ENCODE measurements at places on chromosomes 12 and 14.

- no peak for DNase-seq
Measured at GRCh38 chr14:60163693-60164092, 1.5 kb downstream of the DHRS7 start.

GRCh38 chr14:39419272-39419671, 13.0 kb downstream of the FBXO33 start:
- DNase-seq, result no peak

- no peak for DNase-seq
Measured at GRCh38 chr14:103243764-103244737, 90.0 kb upstream of the EIF5 start.

DNA sequence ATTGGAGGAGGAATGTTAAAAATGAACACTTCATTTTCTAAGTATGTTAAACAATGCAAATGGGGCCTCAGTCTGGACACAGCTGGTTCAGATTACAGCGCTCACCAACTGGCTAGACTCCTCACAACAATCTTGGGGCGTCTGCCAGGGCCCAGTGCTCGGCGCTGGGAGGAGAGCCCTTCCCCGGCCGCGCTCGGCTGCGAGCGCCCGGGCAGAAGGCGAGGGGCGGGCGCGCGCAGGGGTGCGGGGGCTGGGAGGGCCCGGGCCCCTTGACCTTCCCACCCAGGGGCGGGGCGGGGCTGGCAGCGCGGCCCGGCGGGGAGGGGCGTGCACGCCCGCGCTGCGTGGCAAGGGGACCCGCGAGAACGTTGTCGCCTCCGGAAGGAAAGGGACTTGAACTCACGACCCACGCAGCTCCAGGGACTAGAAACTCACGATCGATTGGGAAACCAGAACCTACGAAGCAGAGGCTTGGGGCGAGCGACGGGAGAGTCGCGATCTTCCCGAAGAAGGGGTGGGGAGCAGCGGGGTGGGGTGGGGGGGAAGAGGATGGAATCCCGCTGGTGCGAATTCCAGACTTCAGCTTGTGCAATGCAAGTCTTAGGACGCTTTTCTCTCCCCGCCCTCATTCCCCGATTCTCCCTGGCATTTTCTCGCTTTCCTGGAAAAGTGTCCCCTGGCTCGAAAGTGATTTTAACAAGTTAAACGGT, at the start of gene FBLN5:
TSS of gene FBLN5 (minus strand) at position 220 of the 710 bp plus-strand sequence. CDS start 465 bp downstream, outside the sequence.
- no peak for DNase-seq

DNA sequence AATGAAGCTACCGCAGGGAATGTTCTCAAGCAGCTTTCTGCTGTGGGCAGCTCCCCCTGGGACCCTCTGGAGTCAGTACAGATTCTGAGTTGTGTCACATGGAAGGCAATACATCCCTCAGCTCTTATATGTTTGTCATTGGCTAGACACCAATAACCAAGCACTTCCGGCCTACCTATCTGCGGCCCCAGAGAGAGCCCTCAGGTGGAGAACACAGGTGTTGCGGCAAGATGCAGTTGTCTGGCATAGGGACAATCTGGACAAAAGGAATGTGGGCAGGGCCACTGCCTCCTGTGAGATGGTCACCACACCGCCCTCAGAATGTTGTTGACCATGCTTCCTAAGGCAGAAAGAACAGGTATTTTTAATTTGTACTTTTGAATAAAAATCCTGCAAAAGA, 118.7 kb downstream of the BRMS1L start:
- DNase-seq, result no peak

GRCh38 chr14:51138404-51139103, 43.6 kb upstream of the TRIM9 start:
- no peak for DNase-seq

DNA sequence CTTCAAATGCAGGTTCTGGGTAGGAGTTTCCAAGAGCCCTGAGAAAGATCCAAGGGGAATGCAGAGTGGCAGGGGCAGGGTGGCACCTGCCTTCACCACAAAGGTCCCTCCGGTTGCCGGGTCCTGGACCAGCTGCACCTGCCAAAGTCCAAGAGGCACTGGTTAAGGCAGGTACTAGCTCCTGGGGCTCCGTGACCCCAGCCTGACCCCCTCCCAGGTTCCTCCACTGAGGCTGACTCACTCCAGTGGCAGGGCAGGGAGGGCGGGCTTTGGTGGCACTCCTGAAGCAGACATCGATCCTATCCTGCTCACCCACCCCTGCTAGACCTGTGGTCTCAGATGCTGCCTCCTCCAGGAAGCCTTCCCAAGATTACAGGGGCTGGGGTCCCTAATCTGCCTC, 11.4 kb downstream of the RPS6KL1 start:
- no peak for DNase-seq

DNA sequence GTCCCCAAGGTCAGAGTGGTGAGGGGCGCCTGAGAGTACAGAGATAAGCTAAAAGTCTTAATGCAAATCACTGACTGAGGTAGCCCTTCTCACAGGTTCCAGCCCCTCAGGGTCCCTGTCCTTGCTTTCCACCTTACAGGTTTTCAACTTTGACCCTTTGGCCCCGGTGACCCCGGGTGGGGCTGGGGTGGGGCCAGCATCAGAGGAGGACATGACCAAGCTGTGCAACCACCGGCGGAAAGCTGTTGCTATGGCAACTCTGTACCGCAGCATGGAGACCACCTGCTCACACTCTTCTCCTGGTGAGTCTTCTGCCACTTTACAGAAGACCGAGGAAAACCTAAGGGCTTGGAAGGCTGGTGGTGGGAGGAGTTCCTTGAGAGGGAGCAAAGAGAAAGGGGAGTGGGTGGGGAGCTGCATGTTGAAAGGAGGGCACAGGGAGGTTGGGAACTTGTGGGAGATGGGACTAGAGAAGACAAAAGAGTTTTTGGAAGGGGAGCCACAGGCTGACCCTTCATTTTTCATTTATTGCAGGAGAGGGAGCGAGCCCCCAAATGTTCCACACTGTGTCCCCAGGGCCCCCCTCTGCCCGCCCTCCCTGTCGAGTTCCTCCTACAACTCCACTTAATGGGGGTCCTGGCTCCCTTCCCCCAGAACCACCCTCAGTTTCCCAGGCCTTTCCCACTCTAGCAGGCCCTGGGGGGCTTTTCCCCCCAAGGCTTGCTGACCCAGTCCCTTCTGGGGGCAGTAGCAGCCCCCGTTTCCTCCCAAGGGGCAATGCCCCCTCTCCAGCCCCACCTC, 2.4 kb downstream of the MBD6 start:
- DNase-seq, result no peak

- no peak for DNase-seq
Measured at GRCh38 chr12:95322326-95322725, 104.7 kb downstream of the VEZT start.

GRCh38 chr12:45355730-45356129, 139.8 kb downstream of the ANO6 start:
- no peak for DNase-seq

- DNase-seq, result no peak
Measured at GRCh38 chr12:108816652-108817335, 40.6 kb downstream of the SSH1 start.

- no peak for DNase-seq
Measured at GRCh38 chr14:99758121-99758821, 34.9 kb upstream of the EML1 start.

GRCh38 chr14:101557811-101558738, 3.2 kb upstream of the DIO3 start:
- DNase-seq, result no peak

DNA sequence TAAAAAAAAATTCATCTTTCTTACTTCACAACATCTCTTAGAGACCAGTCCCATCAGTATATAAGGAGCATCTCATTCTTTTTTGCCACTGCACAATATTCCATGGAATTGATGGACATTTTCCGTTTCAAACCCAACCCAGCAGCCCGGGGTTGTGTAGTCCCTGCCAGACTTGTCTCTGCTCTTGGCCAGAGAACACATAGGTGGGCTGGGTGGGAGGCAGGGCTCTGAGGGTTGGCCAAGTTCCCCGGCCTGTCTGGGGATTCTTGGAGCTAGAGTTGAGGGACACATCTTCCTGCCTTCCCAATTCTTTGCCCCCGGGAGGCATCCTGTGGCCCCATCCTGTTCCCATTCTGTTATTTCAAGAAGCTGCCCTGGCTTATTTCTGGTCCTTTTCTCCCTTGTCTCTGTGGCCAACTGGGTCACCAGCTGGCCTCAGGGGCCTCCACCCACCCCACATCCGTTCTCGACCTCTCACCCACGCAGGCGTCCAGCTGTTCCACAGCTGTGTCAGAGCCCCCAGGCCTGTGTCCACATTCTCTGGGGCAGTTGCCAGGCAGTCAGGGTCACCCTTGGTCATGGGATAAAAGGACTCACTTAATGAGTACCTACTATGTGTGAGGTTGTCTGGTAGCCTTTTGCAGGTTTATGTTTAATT, 52.0 kb upstream of the CCDC63 start:
- no peak for DNase-seq

DNA sequence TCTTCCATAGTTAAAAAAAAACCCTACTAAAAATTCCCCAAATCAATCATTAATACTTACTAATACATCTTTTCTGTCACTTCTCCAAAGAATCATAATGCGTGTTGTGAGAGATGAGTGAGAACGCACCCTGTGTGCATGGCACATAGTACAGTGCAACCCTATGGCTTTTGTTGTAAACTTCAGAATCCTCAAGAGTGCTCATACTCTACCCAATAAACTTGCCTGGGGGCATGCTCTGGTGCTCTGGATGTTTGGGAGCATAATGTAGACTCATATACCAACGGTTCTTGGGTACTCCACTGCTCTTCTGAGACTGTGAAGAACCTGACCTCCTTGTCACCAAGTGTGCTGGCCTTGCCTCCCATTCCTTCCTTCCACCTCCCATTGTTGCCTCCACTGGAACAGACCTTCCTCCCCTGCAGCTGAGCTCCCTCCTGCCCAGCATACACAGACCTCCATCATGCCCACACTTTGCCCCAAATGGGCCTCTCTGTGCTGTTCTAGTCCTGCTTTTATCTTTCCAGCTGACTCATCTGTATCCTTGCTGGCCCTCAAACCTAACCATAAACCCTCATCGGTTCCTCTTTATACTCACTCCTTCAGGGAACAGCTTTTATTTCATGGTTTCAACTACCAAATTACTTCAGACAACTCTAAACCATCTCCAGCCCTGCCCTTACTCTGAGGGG, 8.9 kb downstream of the DCP1B start:
- DNase-seq, result peak; percentile 47

- no peak for DNase-seq
Measured at GRCh38 chr12:32120419-32120818, 13.8 kb downstream of the BICD1 start.

- DNase-seq, result no peak
Measured at GRCh38 chr12:15558915-15559528, 230.2 kb downstream of the EPS8 start.

- DNase-seq, result no peak
Measured at GRCh38 chr12:48986720-48987291, 8.7 kb downstream of the WNT1 start.

DNA sequence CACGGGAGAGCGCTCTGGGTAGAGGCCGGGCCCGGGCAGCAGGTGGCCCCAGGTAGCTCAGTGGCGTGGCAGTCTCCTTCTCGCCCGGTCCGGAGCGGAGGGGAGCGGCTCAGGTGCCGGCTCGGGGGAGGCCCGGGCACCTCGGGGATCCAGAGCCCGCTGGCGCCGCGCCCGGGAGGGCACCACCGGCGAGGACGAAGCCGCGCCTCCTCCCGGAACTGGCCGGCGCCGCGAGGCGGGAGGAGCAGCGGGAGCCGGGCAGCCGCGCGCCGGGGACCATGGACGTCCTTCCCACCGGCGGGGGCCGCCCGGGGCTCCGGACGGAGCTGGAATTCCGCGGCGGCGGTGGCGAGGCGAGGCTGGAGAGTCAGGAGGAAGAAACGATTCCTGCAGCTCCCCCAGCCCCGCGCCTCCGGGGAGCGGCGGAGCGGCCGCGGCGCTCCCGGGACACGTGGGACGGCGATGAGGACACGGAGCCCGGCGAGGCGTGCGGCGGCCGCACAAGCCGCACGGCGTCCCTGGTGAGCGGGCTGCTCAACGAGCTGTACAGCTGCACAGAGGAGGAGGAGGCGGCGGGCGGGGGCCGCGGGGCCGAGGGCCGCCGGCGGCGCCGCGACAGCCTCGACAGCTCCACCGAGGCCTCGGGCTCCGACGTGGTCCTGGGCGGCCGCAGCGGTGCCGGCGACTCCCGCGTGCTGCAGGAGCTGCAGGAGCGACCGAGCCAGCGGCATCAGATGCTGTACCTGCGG, 21.5 kb upstream of the GNS start:
- DNase-seq, result no peak

GRCh38 chr14:31194095-31194494, 13.5 kb downstream of the HECTD1 start:
- DNase-seq, result no peak

DNA sequence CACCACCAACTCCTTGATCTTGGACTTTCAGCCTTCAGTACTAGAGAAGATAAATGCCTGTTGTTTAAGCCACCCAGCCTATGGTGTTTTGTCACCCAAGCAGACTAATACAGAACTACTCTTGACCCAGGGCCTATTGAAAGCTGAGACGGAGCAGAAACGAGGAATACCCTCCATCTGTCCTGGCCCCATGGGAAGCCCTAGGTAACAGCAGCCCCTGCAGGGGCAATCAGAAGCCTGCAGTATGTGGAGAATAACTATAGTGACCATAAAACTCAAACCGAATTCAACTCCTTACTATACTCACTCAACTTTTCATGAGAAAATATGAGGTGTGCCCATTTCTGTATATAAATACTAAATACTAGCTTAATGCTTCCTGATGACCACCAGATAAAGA, 307.4 kb downstream of the NUAK1 start:
- DNase-seq, result no peak

DNA sequence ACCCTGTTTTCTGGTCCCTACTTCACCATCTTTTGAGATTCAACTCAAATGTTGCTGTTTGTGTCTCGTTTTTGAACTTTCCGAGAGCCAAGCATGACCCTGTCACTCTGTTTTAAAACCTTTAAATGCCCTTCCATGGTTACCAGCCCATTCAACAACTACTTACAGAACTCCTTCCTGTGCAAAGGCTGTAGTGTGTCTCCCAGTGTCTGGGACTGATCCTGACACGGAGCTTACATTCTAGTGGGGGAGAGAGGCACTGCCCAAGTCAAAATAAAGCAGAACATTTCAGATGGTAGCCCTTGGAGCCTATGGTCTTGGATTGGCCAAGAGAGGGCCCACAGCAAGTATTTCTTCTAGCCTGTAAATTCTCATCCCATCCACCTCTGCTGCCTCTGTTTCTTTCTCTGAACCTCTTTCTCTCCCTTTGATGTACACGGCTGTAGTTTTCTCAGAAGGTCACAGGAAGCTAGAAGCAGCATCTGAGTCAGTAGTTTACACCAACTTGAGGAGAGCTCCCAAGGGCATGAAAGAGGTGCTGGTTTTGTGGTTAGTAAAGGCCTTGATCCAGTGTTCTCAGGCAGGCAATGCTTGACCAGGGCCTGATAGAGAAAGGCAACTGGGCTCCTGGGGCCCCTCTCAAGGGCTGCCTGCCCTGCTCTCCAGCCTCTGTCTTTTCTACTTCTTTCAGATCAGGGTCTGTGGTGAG, 42.3 kb upstream of the SLC24A4 start:
- no peak for DNase-seq

Data from GDM1 (cell line).